ENCODE measurements at places on chromosomes 6 and 20.

DNA sequence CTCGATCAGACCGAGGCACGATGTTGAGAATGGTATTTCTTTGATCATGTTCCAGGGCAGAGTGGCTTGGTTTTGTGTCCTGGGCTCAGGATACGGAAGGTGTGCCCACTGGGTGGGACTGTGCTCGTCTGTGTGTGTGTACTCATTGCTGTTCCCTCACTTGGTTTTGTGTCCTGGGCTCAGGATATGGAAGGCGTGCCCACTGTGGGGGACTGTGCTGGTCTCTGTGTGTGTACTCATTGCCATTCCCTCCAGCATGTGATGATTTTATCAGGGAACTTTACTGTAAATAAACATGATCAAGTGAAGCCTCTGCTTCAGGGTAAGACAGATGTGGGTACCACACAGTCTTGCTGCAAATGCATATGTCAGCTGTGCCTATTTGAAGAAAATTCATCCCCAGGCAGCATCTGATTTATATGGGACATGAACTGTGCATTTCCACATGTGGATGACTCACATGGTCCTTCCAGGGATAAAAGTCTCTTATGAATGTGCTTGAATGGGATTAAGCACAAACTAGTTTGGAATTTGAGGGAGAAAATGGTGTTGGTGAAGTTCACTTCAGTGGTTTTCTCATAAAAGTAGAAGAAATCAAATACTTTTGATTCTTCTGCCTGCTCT, 274.3 kb downstream of the QKI start:
- no peak for DNase-seq

DNA sequence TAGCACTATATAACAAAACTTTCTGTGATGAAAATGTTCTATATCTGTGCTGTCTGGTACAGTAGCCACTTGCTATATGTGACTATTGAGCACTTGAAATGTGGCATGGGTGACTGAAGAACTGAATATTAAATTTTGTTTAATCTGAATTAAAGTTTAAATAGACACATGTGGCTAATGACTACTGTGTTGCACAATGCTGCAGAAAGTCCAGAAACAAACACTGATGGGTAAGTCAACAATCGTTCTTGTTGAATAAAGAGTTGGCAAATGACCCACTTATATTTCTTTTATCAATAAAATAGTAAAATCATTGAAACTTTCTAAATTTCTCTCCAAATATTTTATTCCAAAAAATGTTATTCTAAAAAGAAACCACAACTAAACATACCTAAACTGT, 81.8 kb downstream of the PROKR2 start:
- DNase-seq = no peak

GRCh38 chr6:14232889-14233288, 115.3 kb downstream of the CD83 start:
- no peak for DNase-seq

DNA sequence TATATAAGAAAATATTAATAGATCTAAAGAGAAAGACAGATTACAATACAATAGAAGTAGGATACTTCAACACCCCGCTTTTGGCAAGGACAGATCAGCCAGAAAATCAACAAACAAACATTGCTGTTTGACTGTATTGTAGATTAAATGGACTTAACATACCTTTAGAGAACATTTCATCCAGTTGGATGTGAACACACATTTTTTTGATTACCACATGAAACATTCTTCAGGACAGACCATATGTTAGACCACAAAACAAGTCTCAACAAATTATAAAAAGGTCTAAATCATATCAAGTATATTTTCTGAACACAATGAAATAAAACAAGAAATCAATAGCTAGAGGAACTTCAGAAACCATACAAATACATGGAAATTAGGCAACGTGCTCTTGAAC, 148.2 kb downstream of the TRMT11 start:
- DNase-seq = no peak

- DNase-seq = no peak
Observed at GRCh38 chr6:8958894-8959511, 523.7 kb upstream of the SLC35B3 start.

DNA sequence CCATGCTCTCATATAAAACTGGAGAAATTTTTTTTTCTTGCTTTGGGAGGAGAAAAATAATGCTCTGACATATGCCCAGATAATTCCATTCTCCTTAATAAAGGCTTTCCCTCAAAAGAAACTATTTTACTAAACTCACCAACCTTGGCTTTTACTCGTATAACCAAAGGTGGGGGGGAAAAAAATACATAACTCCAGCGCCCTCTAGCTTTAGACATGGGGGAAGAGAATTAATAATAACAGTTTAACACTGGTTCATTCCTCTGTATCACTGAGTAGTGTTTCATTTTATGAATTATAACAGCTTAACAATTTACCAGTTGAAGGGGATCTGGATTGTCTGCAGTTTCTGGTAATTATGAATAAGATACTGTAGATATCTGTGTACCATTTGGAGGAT, 1226.1 kb downstream of the GRIK2 start:
- DNase-seq = peak; percentile 5

DNA sequence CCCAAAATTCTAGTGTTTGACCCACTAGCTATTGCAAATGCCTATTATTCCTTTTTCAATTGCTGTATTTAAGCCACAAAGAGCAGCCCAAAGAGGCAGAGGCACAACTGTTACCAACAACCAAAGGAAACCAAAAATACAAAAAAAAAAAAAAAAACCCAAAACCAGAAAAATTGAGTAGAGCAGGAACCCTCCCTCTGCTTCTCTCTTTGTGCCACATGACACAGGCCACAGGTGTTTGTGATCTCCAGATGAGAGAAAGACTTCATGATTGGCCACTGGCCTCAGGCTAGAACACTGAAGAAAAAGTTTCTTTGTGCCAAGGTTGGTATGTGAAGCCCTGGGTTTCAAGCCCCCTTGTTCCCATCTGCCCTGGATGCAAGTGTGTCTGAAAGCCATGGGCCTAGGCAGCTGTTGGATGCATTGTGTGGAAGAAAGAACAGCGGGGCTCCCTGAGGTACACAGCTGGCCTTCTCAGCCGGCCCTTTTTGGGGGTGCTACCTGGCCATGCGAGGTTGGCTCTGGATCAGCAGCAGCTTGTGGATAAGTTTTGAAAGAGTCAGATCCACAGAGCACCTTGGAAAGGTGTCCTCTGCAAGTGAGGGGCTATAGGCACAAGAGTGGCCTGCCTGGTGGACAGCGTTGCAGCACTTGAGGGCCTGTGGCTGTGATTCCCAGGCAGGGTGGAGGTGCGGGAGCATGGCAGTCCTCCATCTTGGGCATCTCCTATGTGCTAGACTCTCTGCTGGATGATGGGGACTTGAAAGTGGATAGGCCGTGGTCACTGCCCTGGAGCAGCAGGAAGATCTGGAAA, 204.5 kb downstream of the ZDHHC14 start:
- DNase-seq = no peak

- no peak for DNase-seq
Observed at GRCh38 chr6:6256886-6257285, 63.6 kb downstream of the F13A1 start.

- no peak for DNase-seq
Observed at GRCh38 chr6:13513626-13514502, 26.5 kb upstream of the GFOD1 start.

DNA sequence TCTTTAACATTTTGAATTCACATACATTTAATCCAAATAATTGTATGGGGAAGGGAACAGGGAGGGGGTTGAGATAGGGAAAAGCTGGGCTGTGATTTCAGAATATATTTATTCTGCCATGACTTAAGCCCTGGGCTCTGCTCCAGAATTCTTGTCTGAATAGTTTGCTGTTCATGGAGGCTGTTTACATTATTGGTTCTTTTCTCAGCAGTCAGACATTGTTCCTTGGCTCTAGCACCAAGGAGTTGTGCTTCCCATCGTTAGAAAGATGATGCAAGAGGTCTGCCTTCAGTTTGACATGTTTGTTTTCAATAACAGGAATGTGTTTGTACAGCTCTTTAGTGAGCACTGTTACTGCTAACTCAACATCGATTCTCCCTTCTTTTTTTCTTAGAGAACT, 198.8 kb upstream of the CDYL start:
- DNase-seq = peak; percentile 89

DNA sequence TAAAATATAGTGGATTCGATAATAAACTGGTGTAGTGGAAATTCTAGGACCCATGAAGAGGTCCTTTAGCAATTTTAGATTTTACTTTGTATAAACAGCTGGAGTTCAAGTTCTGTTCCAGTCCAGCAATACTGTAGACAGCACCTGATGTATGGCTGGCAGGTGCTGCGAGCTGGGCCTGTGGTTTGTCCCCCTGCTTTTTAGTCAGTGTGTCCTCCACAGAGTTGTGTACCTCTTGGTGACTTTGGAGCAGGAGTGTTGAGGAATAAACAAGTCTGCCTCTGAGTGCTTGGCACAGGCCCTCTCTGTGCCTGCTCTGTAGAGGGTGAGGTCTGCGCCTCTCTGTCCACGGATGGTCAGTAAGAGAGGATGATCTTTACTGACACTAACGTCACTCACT, 13.8 kb downstream of the STX16 start:
- DNase-seq = no peak

GRCh38 chr20:11445161-11445560, 472.5 kb upstream of the BTBD3 start:
- no peak for DNase-seq

GRCh38 chr6:164569509-164569908, 739.9 kb downstream of the C6orf118 start:
- no peak for DNase-seq

DNA sequence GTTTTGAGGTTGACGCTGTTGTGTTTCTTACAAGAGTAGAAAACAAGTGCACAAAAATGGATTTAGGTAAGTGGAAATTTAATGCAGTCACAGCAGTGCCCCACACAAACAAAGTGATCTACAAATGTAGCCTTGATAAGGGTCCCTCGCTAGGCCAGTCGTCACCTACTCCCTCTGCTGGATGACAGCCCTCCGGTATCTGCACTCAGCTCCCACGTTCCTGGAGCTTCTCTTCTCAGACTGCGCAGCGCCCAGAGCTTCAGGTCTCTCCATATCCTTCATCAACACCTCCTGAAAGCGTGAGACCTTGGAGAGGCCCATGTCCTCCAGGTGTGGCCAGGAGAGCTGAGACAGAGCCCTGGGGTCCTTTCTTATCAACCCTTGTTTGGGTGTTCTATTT, 58.3 kb upstream of the MAP3K4 start:
- no peak for DNase-seq

GRCh38 chr20:14334306-14334930, 3.0 kb downstream of the FLRT3 start:
- peak; percentile 91 for DNase-seq
